Ovary (tissue), 10 donors: ENCODE measurements at places on chromosomes 6 and 20.
A peak's percentile ranks its signal among the peaks of the same experiment; 100 is the strongest.

- DNase-seq: no peak
These were observed 257.6 kb downstream of the NFATC2 start for GRCh38 chr20:51284871-51285270.

GRCh38 chr6:21666201-21666691, 72.7 kb downstream of the SOX4 start:
- DNase-seq: peak; percentile 69

DNA sequence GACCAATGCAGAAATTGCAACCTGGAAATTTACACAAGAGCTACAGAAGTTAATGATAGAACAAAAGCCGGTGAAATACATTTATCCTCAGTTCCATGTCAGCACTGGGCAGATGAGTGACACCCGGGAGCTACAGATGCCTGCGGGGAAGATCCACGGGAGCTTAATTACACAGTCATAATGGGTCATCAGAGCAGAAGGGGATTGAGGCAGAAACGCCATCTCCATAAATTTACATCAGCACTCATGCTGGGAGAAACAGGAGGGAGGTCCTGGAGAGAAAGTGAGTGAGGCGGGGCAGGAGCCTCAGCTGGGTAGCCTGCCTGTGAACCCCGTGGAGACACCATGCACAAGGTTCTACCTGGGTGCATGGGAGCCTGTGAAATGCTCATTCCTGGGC, 37.6 kb upstream of the CST7 start:
- no peak for DNase-seq

- no peak for DNase-seq
These were observed 11.4 kb downstream of the NUDT3 start for GRCh38 chr6:34381081-34381480.

GRCh38 chr6:1792989-1793388, 183.3 kb downstream of the FOXC1 start:
- no peak for DNase-seq

GRCh38 chr6:130699742-130700141, 127.5 kb upstream of the SMLR1 start:
- DNase-seq: no peak

GRCh38 chr6:110098511-110099116, 80.9 kb downstream of the WASF1 start:
- no peak for DNase-seq

- no peak for DNase-seq
These were observed 117.8 kb downstream of the QRSL1 start for GRCh38 chr6:106747139-106747538.

DNA sequence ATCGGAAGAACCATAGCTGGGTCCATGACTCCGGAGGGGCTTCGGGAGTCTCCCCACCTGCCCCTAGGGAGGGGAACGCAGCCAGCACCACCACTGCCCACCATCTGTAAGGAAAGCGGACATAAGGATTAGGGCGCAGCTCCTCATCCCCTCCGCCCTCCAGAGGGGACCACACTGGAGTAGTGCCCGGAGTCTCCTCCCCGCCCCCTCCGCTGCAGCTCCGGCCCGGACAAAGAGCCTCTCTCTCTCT, 628 bp downstream of the SLC35B2 start:
- no peak for DNase-seq

DNA sequence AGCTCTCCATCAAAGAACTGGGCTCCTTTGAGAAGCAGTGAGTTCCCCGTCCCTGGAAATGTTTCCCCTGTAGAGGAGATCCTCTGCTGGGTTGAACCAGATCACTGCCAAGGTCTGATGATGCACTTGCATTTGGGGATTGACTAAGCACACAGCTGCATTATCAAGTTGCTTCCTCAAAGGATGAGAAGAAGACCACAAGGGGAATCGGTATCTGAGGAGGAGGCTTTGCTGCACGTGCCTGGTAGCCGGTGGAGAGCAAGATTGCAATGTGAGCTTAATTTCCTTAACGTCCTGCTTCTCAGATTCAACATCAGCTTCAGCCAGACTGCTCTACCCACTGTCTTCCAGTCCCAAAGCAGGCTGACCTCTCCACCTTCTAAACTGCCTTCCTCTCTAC, 128.8 kb upstream of the STMND1 start:
- no peak for DNase-seq

DNA sequence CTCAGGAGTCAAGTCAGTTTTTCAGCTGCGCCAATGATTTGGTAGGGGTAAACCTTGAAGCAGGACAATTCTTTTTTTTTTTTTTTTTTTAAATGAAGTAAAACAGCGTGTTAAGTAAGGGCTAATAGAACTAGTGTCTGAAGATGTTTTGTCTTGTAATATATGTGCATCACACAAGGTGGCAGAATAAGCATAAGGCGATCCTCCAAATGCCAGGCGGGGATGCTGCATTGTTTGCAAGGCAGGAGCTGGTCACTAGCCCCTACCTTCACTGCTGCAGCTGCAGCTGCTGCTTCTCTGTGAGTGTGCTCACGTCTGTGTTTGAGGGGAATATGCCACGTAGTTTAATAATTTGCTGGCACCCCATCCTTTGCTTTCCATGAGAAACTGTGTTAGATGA, 272.7 kb upstream of the MAP3K7 start:
- no peak for DNase-seq

DNA sequence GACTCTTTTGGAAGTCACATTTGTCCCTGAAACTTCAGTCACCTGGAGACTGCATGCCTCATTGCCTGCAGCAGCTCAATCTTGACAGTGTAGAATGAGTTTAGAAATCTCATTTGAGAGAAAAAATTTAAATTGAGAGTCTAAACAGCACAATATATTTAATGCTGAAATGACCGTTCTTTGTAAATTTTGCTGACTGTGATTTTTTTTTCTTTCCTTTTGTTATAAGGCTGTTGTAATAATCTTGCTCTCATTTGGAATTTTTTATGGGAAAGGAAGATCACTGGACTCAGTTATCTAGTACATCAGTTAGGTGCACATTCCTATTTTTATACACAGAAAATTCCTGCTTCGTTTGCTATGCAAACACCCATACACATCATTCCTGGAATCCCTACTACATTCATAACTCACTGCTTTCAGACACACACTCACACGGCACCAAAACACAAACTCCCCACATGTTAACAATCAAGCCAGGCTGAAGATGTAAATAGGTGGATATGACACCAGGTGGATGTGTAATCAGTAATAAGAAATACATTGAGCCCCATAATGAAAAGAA, 43.8 kb downstream of the PTCHD4 start:
- no peak for DNase-seq

GRCh38 chr6:33061987-33062386, 11.5 kb downstream of the HLA-DPA1 start:
- no peak for DNase-seq

DNA sequence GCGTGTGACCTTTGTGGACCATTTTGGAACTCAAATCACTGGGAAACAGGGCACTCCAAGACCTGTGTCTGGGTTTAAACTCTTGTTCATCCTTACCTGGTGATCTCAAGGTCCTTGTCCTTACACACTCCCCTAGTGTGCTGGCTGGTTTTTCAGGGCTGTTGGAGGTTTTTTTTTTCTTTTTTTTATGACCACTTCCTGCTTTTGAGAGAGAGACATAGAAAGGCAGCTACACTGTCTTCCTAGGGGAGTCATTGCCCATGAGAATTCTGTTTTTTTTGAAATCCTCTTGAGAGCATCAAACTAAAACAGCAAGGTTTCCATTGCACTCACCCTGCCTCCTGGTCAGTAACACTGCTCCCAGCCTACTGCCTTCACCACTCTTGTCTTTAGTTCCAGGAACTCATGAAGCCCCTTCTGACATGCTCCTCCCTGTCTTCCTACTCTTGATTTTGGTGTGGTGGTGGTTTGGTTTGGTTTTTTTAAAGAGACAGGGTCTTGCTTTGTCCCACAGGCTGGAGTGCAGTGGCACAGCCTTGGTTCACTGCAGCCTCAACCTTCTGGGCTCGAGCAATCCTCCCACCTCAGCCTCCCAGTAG, 28.6 kb downstream of the PRPH2 start:
- no peak for DNase-seq

- DNase-seq: no peak
These were observed 79.2 kb upstream of the CD93 start for GRCh38 chr20:23165307-23165750.

DNA sequence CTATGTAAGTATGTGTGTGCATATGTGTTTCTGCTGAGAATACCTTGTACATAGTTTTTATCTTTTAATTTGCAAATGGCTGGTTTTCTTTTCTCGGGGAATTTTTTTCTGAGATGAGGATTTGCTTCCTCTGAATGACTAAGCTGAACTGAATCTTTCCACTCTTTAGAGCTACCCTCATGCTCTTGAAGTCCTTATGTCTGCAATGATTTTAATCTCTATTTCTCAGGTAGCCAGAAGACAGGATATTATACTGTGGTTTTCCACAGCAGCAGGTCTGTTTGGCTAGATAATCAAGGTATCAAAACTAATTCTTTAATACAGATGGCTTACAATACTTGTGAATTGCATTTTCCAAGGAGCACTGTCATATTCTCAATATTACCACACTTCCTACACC, 114.7 kb downstream of the PLCB1 start:
- no peak for DNase-seq

GRCh38 chr6:38476141-38476540, 163.6 kb downstream of the BTBD9 start:
- DNase-seq: no peak

DNA sequence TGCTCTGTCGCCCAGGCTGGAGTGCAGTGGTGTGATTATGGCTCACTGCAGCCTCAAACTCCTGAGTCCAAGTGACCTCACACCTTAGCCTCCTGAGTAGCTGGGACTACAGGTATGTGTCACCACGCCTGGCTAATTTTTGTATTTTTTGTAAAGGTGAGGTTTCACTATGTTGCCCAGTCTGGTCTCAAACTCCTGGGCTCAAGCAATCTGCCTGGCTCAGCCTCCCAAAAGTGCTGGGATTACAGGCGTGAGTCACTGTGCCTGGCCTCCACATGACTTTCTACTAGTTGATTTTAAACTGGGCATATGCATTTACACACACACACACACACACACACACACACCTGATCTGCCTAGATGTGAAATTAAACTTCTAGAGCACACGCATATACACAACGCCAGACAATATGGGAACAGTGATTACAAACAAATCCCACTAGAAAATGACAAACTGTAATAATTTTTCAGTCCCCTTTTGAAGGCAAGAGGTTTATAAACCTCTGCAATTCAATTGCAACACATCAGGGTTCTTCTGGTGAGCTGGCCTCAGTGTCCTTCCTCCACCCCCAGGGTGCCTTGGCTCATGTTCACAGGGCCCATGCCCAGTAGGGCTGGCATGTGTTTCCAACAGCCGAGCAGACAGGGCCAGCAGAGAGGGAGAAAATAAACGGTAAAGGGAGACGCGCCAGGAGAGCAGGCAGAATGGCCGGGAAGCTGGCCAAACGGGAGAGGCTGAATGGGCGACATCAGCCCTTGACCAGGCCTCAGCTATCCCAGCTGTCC, 31.2 kb downstream of the PARD6B start:
- DNase-seq: peak; percentile 56

- DNase-seq: no peak
These were observed 63.7 kb downstream of the CTNNBL1 start for GRCh38 chr20:37757550-37757949.

GRCh38 chr6:167987396-167988153, 9.9 kb upstream of the KIF25 start:
- no peak for DNase-seq

- no peak for DNase-seq
These were observed 47.8 kb downstream of the ARHGAP40 start for GRCh38 chr20:38649275-38649891.

GRCh38 chr6:69289689-69290495, 506.9 kb downstream of the LMBRD1 start:
- DNase-seq: no peak

- no peak for DNase-seq
These were observed 42.6 kb upstream of the ZNFX1 start for GRCh38 chr20:49320460-49320859.

GRCh38 chr6:70575899-70576495, 9.3 kb downstream of the SDHAF4 start:
- no peak for DNase-seq

DNA sequence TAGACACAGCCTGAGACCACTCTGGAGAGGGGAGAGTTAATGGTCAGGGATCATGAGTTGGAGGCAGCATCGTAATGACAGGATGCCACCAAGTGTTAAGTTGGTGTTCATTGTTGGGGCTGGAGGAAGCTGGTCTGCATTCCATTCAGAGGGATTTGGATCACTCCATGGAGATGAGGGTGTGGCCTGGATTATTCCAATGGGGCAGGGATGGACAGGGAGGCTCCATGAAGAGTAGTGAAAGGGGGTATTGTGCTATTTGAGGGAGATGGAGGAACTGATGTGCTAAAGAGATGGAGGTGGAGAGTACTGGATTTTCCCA, 1.1 kb downstream of the SAPCD1 start:
- no peak for DNase-seq

GRCh38 chr6:166784691-166785090, 157.6 kb upstream of the RPS6KA2 start:
- no peak for DNase-seq

GRCh38 chr6:45026003-45026516, 302.1 kb upstream of the RUNX2 start:
- DNase-seq: no peak

GRCh38 chr20:10540636-10541493, 105.8 kb downstream of the SLX4IP start:
- no peak for DNase-seq

DNA sequence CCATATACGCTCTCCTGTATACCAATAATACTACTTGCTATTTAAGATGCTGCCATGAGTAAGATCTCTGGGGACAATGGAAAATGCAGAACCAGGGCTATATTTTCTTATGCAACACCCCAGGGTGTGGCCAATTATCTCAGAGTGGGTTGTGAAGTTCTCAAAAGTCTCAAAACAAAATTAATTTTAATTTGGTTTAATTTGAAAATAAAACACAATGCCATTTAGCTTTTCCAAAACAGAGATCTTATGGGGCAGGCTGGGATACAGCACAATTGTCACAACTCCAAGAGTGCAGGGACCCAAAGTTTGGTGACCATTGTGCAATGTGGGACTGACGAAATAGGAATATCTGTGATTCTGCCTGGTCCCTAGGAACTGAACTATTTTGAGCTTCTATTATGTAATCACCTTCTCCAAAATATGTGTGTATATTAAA, 43.1 kb downstream of the MBOAT1 start:
- DNase-seq: no peak

DNA sequence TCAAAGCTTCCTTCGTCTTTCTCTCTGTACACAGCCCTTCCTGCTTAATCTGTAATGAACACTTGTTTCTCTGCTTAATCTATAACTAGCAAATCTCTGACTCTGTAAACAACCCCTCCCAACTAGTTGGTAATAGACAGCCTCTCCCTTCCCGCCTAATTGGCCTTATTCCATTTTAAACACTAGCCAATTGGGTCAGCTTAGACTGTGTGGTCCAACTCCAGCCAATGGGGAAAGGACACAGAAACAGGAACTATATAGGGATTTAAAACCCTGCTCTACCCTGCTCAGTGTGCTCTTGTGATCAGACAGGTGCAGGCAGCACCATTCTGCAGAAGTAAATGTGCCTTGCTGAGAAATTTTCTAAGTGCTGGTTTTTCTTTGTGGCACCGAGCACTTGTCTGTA, 18.5 kb downstream of the CHD6 start:
- DNase-seq: no peak

- no peak for DNase-seq
These were observed 158.1 kb downstream of the QKI start for GRCh38 chr6:163572612-163573011.

GRCh38 chr20:50292591-50293283, 102.1 kb downstream of the CEBPB start:
- peak; percentile 99 for DNase-seq
